Activated CD4-positive, alpha-beta T cell treated with anti-CD3 and anti-CD28 coated beads, Interleukin-2, amount 50 U/mL, for 48 hours (primary cell): ENCODE measurements at places on chromosomes 5 and 9.

DNA sequence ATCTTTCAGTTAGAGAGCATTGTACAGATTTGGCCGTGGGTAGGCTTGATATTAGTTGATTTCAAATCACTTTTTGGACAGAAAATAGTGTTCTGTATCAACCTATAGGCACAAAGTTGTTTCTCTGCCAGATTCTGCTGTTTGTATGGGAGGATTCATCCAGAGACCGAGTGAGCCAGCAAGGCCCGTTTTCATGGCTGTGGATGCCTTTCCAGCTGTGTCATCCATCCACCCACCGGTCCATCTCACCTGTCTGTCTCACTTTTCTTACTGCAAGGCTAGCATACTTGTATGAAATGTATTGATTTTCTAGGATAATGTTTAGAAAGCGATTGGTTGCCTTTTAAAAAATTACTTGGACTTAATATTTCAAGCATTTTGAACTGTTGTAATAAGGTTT is 34.4 kb downstream of the ICE1 start:
- no peak for DNase-seq

GRCh38 chr9:16043756-16044578 is 491.1 kb downstream of the CCDC171 start:
- DNase-seq, result no peak

DNA sequence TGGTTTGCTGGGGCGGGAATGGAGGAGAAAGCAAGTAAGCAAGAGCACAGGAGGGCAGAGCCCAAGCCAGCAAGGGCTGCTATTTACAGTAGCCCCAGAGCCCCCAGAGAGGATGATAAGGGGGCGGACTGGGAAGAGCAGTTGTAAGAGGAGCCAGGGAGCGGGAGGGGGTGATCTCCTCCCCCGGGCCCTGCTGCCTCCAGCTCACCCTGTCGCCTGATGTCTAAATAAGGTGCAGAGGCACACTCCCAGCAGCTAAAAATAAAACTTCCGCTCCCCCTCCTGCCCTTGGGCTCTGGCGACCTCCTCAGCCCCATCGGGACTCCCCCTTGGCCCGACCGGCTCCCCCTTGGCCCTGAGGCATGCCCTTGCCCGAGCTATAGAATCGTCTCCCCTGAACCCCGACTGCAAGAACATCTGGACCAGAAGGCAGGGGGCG is 14.4 kb upstream of the CCDC69 start:
- no peak for DNase-seq

GRCh38 chr5:112930082-112930344 is 8.0 kb upstream of the REEP5 start:
- no peak for DNase-seq

- no peak for DNase-seq
Observed at GRCh38 chr5:57007344-57007743, 55.4 kb upstream of the MIER3 start.

GRCh38 chr9:75552941-75553340 is 337.5 kb upstream of the PCSK5 start:
- DNase-seq, result no peak

DNA sequence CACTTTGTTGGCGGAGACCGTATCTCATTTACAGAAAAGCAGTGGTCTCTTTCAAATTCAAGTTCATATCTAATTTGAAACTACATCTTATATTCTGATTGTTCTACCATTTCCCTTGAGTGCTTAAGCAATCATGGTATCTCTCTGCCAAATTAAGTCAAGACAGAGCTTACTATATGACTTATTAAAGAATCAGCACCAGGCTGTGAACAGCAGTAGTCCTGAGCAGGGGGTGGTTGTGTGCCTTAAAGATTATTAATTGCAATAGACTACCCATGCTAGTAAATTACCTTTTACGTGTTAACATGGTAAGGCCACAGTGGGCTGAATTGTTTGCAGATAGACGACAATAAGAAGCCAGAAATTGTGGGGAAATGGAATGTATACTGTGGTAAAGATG is 21.5 kb downstream of the SNCAIP start:
- DNase-seq, result no peak

GRCh38 chr9:93491593-93492232 is 38.3 kb upstream of the FAM120AOS start:
- DNase-seq, result no peak

DNA sequence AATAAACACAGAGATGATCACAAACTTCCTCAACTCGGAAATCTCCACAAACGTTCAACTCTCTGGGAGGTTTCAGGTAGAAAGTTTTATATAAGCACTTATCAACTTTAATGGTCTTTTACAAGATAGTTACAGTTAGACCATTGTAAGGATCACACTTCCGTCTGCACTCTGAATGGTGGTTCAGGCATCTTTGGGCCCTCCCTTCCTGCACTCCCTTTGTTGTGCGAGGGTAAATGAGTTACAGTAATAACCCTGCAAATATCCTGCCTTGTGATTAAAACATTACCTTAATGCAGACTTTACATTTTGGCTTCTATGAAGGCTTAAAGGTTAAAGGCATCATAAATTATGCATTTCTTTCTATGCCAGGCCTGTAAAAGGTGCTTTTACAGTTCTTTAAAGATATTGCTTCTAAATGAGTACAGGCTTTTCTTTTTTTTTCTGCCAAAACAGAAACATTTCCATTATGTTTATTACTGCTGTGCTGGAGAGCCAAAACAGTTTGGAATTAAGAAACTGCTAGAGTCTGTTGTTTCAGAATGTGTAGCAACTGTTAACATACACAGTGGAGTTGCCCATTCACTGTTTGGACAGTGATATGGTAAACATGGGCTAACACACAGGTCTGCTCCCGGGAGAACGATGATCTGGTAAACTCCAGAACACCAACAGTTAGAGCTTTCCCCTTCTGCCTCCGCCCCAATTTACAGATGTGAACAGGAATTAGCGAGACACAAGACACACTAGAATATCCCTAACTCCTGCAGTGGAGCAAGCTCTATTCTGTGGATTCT is 1.1 kb downstream of the PRUNE2 start:
- no peak for DNase-seq

DNA sequence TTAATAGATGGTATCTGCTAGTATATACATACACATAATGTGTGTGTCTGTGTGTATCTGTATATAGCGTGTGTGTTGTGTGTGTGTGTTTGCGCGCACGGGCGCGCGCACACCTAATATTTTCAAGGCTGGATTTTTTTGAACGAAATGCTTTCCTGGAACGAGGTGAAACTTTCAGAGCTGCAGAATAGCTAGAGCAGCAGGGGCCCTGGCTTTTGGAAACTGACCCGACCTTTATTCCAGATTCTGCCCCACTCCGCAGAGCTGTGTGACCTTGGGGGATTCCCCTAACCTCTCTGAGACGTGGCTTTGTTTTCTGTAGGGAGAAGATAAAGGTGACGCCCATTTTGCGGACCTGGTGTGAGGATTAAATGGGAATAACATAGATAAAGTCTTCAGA is 757 bp downstream of the FXN start:
- peak; percentile 47 for DNase-seq

DNA sequence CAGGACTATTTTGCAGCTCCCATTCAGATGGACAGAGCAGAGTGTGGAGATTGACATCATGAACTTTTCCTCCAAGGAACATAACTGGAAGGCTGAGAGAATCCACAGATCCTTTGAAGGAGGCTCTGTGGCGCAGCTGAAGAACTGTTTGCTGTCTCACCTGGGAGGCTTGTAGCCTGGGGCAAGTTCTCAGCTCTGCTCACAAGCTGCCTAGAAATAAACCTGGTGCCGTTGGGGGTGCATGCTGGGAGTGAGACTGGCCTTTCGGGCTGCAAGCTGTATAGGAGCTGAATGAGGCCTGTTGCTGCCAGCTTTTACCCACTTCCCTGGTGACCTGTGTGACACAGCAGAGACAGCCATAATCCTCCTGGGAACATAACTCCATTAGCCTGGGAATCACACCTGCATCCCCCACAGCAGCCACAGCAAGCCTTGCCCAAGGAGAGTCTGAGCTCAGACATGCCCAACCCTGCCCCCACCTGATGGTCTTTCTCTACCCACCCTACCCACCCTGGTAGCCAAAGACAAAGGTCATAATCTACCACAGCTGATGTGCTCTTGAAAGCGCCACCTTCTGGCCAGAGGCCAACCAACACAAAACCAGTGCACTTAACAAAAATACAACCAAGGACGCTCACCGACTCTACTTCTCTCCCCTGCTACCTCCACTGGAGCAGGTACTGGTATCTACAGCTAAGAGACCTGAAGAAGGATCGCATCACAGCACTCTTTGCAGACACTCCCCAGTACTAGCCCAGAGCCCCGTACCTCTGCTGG is 205.1 kb upstream of the MRPS30 start:
- DNase-seq, result no peak

DNA sequence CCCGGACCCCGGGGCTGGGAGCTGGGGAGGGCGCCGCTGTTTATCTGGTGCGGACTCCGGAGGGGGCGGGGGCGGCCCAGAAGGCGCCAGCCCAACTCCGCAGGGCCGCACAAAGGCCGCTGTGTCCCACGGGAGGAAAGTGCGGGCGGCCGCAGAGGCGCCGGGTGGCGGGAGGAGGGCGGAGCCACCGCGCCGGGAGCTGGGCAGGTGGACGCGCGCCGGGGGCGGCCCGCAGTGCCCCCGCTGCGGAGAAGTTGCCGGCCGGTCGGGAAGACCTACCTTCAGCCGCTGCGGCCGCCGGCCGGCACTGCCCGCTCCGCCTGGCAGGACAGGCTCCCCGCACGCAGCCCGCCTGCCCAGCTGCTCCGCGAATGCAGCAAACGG is 43.6 kb downstream of the NACC2 start:
- DNase-seq, result no peak

- DNase-seq, result no peak
Observed at GRCh38 chr9:137455359-137455991, 3.7 kb downstream of the NSMF start.
